ENCODE measurements at places on chromosomes 1 and 21.

- no peak for DNase-seq
These were observed 227.9 kb downstream of the CENPF start for GRCh38 chr1:214830941-214831340.

- DNase-seq, result no peak
These were observed 17.3 kb upstream of the ABCG1 start for GRCh38 chr21:42201615-42202161.

DNA sequence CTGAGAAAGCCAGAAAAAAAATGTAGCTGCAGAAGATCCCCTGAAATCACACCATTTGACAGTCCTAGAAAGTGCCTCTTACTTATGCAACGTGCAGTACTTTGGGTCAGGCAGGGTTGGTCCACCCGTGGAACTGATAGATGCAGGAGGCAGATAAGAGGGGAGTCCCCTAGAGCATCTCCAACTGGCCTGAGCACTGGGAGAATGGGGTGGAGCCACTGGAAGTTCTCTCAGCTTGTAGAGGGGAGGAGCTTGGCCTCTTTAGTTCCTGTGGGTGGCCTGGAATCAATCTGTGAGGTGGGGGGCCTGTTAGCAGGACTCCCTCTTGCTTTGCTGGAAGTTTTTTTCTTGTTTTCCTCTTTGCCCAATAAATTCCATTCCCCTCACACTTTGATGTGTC is 335.7 kb upstream of the NCAM2 start:
- DNase-seq, result no peak

- DNase-seq, result no peak
These were observed 99.7 kb upstream of the BEND5 start for GRCh38 chr1:48876330-48876785.

DNA sequence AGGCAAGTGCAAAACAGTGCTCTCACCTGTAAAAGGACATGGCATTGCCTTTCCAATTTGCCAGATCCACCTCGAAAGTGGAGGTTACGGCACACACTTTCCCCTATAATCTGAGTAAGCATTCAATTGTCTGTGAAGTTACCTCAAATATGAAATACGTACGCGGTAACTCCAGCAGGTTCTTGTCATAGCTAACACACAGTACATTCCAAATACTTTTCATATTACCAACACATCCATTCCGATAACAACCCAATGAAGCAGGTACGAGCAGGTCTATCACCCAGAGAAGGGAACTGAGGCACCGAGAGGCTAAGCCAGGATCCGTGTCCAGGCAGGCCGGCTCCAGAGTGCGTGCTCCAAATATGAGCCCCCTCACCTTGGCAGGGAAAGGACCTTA is 46.8 kb upstream of the LPAR3 start:
- DNase-seq, result no peak

GRCh38 chr1:197690074-197690473 is 85.2 kb downstream of the DENND1B start:
- DNase-seq, result no peak

DNA sequence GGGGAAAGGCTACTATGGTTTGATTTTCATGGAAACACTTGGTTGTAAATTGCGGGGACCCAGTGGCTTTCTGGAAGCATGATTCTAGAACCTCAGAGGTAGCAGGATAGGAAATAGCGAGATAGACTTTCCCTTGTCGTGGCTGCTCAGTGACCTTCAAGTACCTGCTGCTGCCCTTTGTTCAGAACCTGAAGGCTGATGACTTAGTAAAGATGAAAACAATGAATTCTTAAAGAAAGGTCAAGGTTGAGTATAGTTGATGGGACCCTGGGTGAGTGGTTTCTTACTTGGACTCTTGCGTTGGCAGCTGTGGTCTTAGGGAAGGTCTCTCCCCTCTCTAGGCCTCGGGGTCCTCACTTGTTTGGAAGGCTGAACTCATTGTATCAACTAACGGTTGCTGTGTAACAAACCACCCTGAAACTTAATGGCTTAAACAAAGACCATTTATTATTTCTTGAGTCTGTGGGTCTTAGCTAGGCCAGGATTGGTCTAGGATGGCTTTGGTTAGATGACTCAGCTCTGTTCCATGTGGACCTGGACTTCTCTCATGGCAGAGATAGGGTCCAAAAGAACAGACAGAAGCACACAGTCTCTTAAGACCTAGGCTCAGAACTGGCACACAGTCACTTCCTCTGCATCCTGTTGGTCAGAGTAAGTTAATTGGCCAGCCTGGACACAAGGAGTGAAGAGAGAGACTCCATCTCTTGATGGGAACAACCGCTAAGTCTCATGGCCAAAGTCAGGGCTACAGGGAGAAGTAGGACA is 89.2 kb upstream of the SELENON start:
- DNase-seq, result no peak

GRCh38 chr1:66296951-66297350 is 237.0 kb upstream of the SGIP1 start:
- no peak for DNase-seq

DNA sequence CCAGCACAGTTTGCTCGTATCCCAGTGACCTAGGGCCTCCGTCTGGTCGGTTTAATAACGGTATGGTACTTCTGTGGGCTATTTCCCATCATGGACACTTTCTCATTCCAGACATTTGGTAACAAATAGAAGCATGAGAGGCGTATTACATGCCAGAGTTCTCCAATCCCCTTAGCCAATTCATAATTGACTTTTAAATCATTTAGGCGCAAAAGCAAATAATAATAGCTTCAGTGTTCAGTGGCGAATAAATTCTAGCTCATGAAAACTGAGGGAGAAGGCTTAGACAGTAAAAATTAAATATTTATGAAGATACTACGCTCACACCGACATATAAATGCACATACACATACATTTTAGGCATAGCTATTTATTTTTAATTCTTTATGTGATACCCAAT is 50.6 kb downstream of the CD247 start:
- no peak for DNase-seq

DNA sequence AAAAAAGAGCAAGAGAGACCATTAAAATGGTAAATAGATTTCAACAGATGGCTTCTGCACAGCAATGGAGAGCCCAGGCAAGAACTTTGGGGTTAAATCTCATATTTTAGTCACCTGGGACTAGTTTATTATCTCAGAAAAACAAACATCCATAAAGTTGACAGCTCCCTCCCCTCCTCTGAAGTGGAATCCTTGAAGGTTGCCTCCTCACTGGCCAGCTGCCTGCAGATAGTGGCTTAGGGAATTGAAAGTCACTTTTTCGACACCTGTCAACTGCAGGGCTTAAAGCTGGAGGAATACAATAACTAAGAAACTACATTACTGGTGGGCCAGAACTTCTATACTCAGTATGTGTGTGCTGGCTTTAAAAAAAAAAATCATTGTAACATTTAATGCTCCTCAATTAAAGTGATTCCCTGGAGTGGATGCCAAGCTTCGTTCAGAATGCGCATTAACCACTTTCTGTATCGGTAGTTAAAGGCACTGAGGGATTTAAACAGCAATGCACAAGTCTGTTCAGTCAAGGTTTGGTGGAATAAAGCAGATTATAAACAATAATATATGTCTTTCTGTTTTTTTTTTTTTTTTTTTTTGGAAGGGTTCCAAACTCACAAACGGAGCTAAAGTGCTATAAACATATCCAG is 52.5 kb downstream of the LHX4 start:
- no peak for DNase-seq

DNA sequence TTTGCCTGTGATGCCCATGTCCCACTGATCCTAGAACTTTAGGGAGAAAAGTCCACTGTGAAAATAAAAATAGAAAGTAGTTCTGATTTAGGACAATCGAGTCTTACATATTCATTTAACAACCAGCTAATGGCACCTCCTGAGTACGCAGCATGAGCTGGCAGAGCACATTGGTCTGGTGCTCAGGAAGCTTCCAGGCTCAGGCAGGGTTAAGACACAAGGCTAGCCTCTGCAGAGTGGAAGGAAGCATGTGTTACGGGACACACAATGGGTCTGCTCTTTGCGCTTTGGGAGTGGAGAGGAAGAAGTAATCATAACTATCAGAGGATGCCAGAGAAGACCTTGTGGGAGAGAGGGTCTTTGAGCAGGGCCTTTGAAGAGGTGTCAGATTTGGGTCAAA is 4.2 kb upstream of the KLHDC8A start:
- no peak for DNase-seq

- DNase-seq, result no peak
These were observed 81.4 kb downstream of the NENF start for GRCh38 chr1:212514056-212514614.

DNA sequence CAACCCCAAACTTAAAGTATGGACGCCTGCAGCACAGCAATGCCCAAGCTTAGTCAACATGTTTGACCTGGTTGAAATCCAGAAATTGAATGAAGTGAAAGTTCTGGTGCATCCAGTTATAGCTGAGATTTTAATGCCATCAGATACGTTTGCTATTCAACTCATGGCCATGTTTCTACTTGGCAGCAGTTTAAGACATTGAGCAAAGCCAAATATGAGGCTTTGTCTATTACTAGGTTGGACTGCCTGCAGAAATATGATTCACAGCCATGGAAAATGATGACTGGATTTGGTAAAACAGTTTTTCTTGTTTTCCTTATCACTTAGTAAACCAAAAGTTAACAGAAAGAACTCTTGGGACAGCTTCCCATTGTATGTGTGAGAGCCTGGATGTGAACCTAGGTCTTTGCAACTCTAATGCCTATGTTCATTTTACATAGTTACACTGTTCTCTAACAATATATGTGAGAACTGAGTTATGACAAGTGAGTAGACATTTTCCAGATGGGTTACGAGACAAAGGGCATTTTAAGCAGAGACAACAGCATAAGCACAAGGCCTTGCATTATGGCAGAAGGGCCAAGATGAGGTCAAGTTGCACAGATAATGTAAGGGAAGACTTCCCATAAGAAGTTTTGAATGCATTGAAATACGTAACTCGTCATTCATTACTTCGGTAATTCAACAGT is 32.4 kb upstream of the MYSM1 start:
- DNase-seq, result no peak

DNA sequence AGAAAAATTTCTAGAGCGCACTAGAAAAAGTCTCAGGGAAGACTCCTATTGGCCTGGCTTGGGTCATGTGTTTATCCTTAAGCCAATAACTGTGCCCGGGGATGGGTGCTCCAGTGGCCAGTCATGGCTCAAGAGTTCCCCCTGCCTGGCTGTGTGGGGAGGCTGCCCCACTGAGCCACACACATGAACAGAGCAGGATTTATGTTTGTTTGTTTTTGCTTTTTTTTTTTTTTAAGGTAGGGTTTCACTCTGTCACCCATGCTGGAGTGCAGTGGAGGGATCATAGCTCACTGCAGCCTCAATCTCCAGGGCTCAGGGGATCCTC is 21.8 kb downstream of the EDN2 start:
- DNase-seq, result no peak

- no peak for DNase-seq
These were observed 640.9 kb downstream of the NPHP4 start for GRCh38 chr1:5351366-5351765.

- DNase-seq, result peak; percentile 30
These were observed 91.1 kb upstream of the RAB3GAP2 start for GRCh38 chr1:220363196-220363837.

DNA sequence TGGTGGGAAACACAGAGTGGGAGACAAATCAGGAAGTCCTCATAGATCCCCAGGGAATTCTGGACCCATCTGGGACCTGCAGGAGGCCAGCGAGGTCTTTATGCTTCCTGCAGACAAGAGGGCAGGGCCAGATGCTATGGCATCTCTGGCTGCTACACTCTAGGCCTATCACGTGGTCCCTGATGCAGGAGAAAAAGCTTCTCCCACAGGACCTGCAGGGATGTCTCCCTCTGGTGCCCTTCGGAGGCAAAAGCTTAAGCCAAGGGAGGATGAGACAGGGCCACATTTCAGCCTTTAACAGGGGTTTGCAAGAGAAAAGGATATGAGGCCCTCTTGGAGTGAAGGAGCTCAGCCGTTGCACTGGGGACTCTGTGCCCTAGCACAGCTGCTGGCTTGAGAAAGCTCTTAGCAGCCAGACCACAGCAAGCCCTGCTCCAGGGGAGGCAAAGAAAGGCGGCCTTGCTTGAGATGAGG is 243.0 kb downstream of the C1orf94 start:
- no peak for DNase-seq

DNA sequence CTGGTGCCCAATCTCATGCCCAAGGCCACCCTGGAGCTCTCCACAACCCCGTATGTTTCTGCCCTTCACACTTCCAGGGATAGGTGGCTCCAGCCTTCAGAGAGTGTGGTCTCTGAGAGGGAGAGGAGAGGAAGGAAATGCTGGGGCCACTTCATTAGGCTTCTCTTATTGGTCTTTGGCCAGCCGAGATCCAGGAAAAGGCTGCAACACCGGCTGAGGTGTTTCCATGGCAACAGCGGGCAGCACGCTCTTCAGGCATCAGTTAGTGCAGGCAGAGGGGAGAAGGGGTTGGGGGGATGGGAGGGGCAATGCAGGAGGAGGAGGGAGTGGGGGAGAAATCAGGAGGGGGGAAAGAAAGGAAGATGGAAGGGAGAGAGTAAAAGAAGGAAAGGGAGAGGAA is 275.1 kb upstream of the GJB5 start:
- no peak for DNase-seq

DNA sequence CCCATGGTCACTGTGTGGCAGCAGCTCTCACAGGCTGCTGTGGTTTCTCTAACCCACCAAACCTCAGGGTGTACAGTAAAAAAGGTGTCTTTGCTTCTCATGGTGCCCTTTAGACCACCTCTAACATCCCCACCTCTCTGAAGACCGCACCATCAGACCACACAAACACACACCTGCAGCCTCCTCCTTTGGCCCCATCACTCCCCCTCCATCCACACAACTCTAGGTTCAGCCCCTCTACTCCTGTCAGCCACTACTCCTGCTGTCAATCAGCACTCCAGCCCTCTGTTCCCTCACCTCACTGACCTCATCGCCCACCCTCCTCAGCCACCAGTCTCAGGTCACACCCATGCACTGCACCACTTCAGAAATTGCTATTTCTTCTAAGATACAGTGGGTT is 7.5 kb downstream of the ZNF692 start:
- DNase-seq, result no peak

- DNase-seq, result no peak
These were observed 108.8 kb downstream of the DYRK1A start for GRCh38 chr21:37475186-37475868.

- DNase-seq, result no peak
These were observed 1.5 kb downstream of the SLAMF8 start for GRCh38 chr1:159828176-159828575.

DNA sequence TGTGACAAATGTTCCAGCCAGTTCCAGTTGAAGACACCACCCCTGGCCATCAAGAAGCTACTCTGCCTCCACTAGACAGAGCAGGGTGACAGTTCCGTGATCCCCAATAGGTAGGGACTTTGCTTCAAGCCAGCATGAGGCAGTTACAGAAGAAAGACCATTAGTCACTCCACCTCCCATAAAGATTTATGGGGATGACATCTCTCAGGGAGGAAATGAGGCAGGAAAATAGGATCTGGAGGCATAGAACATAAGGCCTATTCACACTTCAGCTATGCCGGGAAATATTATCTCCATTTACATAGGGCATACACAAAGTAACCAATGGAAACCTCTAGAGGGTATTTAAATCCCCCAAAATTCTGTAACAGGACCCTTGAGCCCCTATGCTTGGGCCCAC is 3.5 kb upstream of the GBP7 start:
- no peak for DNase-seq

DNA sequence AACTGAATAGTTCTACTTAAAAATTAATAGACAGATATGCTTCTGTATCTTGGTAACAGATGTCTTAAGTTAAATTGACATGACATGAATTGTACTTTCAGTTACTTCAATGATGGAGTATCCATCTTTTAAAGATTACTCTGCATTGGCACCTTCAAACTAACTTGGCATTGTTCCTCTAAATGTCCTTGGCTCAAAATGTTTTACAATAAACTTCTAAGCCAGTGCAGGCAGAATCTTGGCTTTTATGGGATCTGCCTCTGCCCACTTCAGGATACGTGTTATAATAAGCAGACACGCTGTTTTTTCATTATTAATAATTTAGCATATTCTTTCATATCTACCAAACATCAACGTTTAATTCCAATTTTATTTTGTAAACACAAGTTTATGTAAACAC is 873.4 kb upstream of the ADAMTS5 start:
- no peak for DNase-seq
